Right cardiac atrium (tissue), 5 donors: ENCODE measurements at places on chromosomes 7 and 10. TPM values are rescaled to one million over a fixed set of nuclear protein-coding genes. Genes with fewer than 3 reads are reported as not detected.

Gene CDC14C
- polyA plus RNA-seq = not detected

Gene CNNM1
- polyA plus RNA-seq = 0.20 TPM

Gene PCDH15
- 1.2 TPM for polyA plus RNA-seq

Gene GPR85
- 4.4 TPM for polyA plus RNA-seq

Gene ACTL6B
- not detected for polyA plus RNA-seq

Gene CRTAC1
- 7.3 TPM for polyA plus RNA-seq

Gene TUBGCP2
- 23.0 TPM for polyA plus RNA-seq

Gene CPA2
- polyA plus RNA-seq = 0.05 TPM

Gene NEUROD6
- polyA plus RNA-seq = not detected

Gene FAM241B
- 5.6 TPM for polyA plus RNA-seq

Gene IDI2
- polyA plus RNA-seq = 0.23 TPM
